Esophagus muscularis mucosa (tissue), 4 donors: ENCODE measurements at places on chromosomes 7 and 10. TPM values are rescaled to one million over a fixed set of nuclear protein-coding genes. Genes with fewer than 3 reads are reported as not detected.

- H3K4me1 ChIP-seq = peaks cover 41% of the 10 kb centered on the region
- no peaks in the 10 kb centered on the region for H3K27me3 ChIP-seq
- H3K27ac ChIP-seq = peak overlapping the region; percentile 94
- no peaks in the 10 kb centered on the region for H3K36me3 ChIP-seq
- DNase-seq = no peak
Measured at GRCh38 chr10:32981760-32982159, 23.7 kb upstream of the ITGB1 start.

The ASB15 gene
- not detected for total RNA-seq

GRCh38 chr10:122864901-122865300, 14.5 kb downstream of the FAM24B start:
- H3K4me3 ChIP-seq = no peak overlapping the region
- no peak overlapping the region for H3K27ac ChIP-seq
- H3K4me1 ChIP-seq = no peaks in the 10 kb centered on the region
- H3K36me3 ChIP-seq = no peaks in the 10 kb centered on the region
- H3K27me3 ChIP-seq = no peaks in the 10 kb centered on the region
- DNase-seq = no peak

DNA sequence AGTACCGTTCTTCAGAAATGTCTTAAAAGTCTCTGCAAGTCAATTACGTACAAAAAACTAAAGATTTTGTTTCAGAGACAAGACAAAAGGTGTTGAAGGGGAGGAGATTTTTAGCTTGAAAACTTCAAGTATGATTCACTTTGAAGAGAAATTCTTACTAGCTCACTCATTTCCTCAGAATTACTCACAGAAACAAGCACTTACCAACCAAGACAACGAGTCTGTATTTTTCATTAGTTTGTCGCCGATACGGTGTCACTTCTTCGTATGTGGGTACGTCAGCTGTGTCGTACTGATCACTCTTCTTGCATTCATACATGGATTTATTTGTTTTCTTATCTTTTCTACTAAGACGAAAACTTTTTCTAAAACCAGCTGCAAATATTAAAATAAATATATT, 90.6 kb upstream of the ODAD2 start:
- no peak overlapping the region for H3K4me3 ChIP-seq
- H3K27ac ChIP-seq = no peak overlapping the region
- H3K36me3 ChIP-seq = peaks cover 4% of the 10 kb centered on the region
- no peak for DNase-seq
- no peaks in the 10 kb centered on the region for H3K27me3 ChIP-seq

The AKR1C4 gene
- not detected for total RNA-seq

The PRSS37 gene
- not detected for total RNA-seq

The IDI2 gene
- total RNA-seq = not detected

GRCh38 chr10:4488904-4489303, 337.1 kb upstream of the AKR1E2 start:
- H3K4me1 ChIP-seq = no peaks in the 10 kb centered on the region
- H3K4me3 ChIP-seq = no peak overlapping the region
- DNase-seq = no peak
- H3K27me3 ChIP-seq = no peaks in the 10 kb centered on the region
- H3K36me3 ChIP-seq = no peaks in the 10 kb centered on the region

GRCh38 chr10:33661580-33662336, 327.3 kb upstream of the NRP1 start:
- no peaks in the 10 kb centered on the region for H3K36me3 ChIP-seq
- H3K27me3 ChIP-seq = no peaks in the 10 kb centered on the region
- peak; percentile 93 for DNase-seq
- H3K27ac ChIP-seq = no peak overlapping the region

GRCh38 chr7:80481196-80481884, 30.5 kb downstream of the GNAT3 start:
- no peaks in the 10 kb centered on the region for H3K36me3 ChIP-seq
- H3K27me3 ChIP-seq = no peaks in the 10 kb centered on the region
- H3K4me3 ChIP-seq = no peak overlapping the region
- peaks cover 9% of the 10 kb centered on the region for H3K4me1 ChIP-seq

The RHOBTB1 gene
- total RNA-seq = 19.5 TPM

- no peak for DNase-seq
- no peaks in the 10 kb centered on the region for H3K36me3 ChIP-seq
- peaks cover 15% of the 10 kb centered on the region for H3K27me3 ChIP-seq
- H3K4me3 ChIP-seq = no peak overlapping the region
- peaks cover 18% of the 10 kb centered on the region for H3K4me1 ChIP-seq
- H3K27ac ChIP-seq = no peak overlapping the region
Measured at GRCh38 chr7:990352-990932, 7.5 kb downstream of the CYP2W1 start.

The MBL2 gene
- not detected for total RNA-seq

- DNase-seq = no peak
- no peaks in the 10 kb centered on the region for H3K36me3 ChIP-seq
- H3K27me3 ChIP-seq = no peaks in the 10 kb centered on the region
- no peak overlapping the region for H3K4me3 ChIP-seq
- no peak overlapping the region for H3K27ac ChIP-seq
Measured at GRCh38 chr10:83122336-83122735, 1017.0 kb upstream of the GHITM start.

DNA sequence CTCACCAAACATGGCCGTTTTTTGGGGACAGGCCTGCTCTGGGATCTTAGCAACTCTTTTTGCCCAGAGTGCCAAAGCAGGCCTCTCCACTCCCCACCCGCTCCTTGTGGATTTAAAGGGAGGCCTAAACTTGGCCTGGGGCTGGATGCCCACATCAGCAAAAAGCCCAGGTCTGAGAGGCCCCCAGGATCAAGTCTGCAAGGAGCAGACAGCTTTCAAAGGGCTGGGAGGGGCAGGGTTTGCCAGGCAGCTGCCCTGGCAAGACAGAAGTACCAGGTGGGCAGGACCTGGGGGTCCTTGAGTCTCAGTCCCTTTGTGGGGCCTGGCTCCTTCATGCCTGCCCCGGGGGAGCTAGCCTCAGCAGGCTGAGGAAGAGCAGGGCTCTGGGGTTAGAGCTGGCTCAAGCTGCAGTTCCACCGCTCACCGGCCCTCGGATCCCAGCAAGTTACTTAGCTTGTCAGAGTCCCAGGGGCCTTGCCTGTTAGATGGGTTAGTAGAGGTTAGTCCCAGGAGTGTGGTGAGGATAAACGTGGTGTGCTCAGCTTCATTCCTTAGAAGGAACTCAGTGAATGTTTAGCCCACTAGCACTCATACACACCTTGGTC, 56.2 kb downstream of the ARHGAP22 start:
- no peaks in the 10 kb centered on the region for H3K27me3 ChIP-seq
- DNase-seq = no peak
- H3K4me1 ChIP-seq = peaks cover 9% of the 10 kb centered on the region
- H3K4me3 ChIP-seq = no peak overlapping the region
- no peak overlapping the region for H3K27ac ChIP-seq

DNA sequence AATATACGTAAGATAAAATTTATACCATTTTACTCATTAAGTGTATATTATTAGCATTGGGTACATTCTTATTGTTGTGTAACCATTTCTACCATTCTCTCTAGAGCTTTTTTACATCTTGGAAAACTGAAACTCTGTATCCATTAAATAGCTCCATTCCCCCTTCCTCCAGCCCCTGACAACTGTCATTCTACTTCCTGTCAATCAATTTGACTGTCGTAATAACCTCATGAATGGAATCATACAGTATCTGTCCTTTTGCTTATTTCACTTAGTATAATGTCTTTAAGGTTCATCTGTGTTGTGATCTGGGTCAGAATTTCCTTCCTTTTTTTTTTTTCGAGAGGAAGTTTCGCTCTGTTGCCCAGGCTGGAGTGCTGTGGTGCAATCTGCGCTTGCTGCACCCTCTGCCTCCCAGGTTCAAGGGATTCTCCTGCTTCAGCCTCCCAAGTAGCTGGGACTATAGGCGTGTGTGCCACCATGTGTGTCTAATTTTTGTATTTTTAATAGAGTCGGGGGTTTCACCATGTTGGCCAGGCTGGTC, 15.6 kb downstream of the ZRANB1 start:
- H3K27me3 ChIP-seq = no peaks in the 10 kb centered on the region
- peaks cover 68% of the 10 kb centered on the region for H3K4me1 ChIP-seq
- DNase-seq = no peak

DNA sequence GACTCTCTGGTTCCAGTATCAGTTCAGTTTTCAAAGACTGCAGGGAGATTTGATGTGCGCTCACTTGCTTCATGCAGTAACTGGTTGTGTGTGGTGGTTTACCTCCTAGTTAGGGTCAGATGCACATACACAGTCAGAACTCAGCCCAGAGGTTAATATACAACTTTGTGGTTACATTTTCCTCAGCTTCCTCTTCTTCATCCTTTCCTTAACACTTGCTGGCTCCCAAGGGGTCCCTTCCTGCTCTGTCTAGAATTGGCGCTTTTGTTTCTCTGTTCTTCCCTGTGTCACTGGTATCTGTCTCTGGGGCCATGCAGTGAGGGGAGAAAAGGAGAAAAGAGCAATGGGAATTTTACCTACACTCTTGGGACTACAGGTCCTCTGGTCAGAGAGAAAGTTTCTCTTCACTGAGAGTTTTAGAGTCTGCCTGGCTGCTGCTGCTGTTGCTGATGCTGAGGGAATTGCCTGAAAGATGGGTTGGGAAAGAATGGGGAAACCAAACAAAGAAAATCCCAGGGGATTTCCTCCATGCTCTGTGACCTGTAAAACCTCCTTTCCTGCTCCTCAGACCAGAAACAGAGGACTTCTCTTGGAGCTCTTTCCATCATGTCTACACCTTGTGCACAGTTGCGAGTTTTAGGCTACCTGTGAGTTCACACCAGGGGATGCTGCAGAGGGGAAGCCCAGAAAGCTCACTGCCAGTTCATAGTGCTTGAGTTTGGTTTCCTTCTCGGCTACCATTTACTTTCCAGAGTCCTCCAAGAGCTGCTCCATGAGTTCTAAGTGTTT, 74.6 kb downstream of the WDFY4 start:
- H3K27ac ChIP-seq = no peak overlapping the region
- no peaks in the 10 kb centered on the region for H3K36me3 ChIP-seq
- no peaks in the 10 kb centered on the region for H3K4me1 ChIP-seq
- H3K4me3 ChIP-seq = no peak overlapping the region

GRCh38 chr7:121797657-121798452, 75.1 kb upstream of the PTPRZ1 start:
- H3K36me3 ChIP-seq = no peaks in the 10 kb centered on the region
- H3K4me3 ChIP-seq = no peak overlapping the region
- H3K27ac ChIP-seq = no peak overlapping the region
- DNase-seq = no peak

DNA sequence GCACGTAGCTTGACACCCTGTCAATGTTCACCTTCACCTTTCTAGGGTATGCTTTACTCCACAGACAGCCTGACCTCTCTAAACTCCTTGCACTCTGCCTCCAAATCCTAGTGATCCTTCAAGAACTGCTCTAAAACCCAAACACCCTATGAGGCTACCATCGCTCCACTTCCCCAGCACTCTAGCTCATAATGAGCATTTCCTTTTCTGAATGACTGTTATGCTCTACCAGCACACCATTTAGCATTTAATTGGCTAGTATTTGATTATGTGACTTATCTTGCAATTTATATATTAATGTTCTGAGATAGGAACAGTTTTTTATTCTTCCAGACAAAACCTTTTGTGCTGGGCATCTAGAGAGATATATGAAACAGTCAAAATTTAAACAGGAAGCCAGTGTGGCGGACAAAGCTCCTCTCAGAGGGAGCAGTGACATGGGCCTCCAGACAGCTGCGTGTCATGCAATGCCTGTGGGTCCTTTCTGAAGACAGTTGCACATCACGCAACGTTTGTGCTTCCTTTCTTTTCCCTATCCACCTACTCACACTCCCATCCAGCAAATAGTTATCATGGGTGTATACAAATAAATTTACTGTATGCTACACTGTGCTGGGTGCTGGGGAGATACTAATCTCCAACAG, 86.3 kb downstream of the ALOX5 start:
- peaks cover 65% of the 10 kb centered on the region for H3K36me3 ChIP-seq
- no peak overlapping the region for H3K4me3 ChIP-seq
- no peak for DNase-seq
- peaks cover 4% of the 10 kb centered on the region for H3K4me1 ChIP-seq

DNA sequence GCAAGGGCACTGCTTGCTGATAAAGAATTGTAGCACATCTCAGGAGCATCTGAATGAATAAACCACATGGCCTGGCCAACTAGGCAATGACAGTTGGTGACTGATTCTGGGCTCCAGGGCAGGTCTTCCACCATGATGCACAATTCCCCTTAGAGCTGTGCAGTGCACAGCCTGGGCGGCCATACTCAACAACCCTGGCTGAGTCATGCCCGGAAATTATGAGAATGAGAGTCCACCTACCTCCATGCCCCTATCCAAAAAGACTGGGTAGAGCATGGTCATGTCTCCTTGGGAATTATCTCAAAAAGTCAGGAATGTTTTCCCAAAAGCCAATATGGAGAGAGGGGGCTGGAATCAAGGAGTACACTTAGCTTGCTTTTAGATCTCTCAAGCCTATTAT, 425.6 kb downstream of the PLXNA4 start:
- no peak overlapping the region for H3K4me3 ChIP-seq
- no peak overlapping the region for H3K27ac ChIP-seq
- H3K27me3 ChIP-seq = no peaks in the 10 kb centered on the region
- no peaks in the 10 kb centered on the region for H3K36me3 ChIP-seq
- peaks cover 6% of the 10 kb centered on the region for H3K4me1 ChIP-seq
- DNase-seq = no peak

- H3K36me3 ChIP-seq = no peaks in the 10 kb centered on the region
- H3K4me3 ChIP-seq = no peak overlapping the region
- no peak overlapping the region for H3K27ac ChIP-seq
- no peaks in the 10 kb centered on the region for H3K27me3 ChIP-seq
Measured at GRCh38 chr10:94602729-94603515, 57.3 kb downstream of the HELLS start.
